ENCODE measurements at places on chromosomes 2 and 18.

- DNase-seq, result no peak
Observed at GRCh38 chr18:49970319-49970718, 157.0 kb upstream of the ACAA2 start.

DNA sequence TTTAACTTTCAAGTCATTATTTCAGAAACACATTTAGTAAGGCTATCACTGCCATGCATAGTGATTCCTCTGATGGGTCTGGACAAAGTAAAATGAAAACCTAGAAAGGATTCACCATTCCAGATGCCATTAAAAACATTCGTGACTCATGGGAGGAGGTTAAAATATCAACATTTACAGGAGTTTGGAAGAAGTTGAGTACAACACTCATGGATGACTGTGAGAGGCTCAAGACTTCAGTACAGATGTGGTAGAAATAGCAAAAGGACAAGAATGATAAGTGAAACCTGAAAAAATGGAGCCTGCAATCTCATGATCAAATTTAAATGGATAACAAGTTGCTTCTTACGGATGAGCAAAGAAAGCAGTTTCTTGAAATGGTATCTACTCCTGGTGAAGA is 5.8 kb upstream of the TWSG1 start:
- DNase-seq, result no peak

DNA sequence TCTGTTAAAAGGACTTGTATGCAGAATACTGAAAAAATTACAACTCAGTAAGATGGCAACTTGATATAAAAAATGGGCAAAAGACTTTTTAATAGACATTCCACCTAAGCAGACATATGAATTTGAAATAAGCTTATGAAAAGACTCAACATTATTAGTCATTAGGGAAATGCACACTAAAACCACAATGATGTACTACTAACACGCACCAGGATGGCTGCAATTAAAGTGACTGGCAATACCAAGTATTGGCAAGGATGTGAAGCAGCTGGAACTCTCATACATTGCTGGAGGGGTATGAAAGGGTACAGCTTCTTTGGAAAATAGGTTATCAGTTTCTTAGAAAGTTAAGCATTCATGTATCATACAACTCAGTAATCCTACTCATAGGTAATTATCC is 3.2 kb upstream of the ENOSF1 start:
- DNase-seq, result peak; percentile 54

DNA sequence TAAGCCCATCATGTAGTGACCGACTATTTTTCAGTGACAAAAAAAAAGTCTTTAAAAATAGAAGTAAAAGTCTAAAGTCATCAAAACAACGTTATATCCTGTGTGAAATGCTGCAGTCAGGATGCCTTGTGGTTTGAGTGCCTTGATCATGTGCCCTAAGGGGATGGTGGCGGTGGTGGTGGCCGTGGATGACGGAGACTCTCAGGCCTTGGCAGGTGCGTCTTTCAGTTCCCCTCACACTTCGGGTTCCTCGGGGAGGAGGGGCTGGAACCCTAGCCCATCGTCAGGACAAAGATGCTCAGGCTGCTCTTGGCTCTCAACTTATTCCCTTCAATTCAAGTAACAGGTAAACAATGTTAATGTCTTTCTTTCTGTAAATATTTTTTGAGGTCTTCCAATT is at the start of gene CD28:
CD28 (plus strand) TSS at position 237 of the 400 bp plus-strand sequence; CDS start at position 295, 58 bp downstream.
- DNase-seq, result no peak

DNA sequence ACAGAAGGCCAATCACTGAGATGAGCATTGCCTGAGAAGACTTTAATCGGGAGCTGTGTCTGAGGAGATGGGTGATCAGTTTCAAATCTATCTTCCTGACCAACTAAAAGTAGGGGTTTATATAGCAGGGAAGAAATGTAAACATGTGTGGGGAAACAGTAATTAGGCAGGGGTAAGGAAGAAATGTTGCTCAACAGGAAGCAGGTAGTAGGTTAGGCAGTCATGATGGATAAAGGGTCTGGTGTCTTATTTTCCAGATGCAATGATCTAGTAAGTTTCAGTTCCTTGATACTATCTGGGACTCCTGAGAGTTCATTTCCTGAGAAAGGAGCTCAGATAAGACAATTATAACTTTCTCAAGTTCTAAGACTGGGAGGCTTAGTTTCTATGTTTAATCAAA is 33.8 kb upstream of the DNAJC10 start:
- no peak for DNase-seq

DNA sequence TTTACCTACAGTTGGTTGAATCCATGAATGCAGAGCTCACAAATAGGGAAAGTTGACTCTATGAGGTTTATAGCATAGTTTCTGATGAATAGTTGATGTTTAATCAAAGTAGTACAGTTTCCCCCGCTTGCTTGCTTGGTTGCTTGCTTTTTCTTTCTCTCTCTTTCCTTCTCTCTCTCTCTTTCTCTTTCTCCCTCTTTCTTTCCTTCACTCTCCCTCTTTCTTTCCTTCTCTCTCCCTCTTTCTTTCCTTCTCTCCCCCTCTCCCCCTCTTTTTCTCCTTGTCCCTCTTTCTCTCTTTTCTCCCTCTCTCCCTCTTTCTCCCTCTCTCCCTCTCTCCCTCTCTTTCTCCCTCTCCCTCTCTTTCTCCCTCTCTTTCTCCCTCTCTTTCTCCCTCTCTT is 999.9 kb upstream of the CELF4 start:
- no peak for DNase-seq

GRCh38 chr2:234816056-234816455 is 135.8 kb upstream of the SH3BP4 start:
- DNase-seq, result no peak

All from hepatic stellate cell (primary cell).